ENCODE measurements at places on chromosomes 7 and 10. TPM values are rescaled to one million over a fixed set of nuclear protein-coding genes. Genes with fewer than 3 reads are reported as not detected.

GRCh38 chr10:69955211-69955805 is 97.3 kb upstream of the MACROH2A2 start:
- no peak for DNase-seq

The WNT8B gene
- not detected for total RNA-seq

GRCh38 chr7:36735172-36735571 is 10.9 kb upstream of the AOAH start:
- no peak for DNase-seq

- no peak for DNase-seq
Measured at GRCh38 chr10:75186310-75186709, 24.3 kb upstream of the VDAC2 start.

- no peak for DNase-seq
Measured at GRCh38 chr7:155761162-155761561, 51.1 kb downstream of the SHH start.

The CHAT gene
- not detected for total RNA-seq

- no peak for DNase-seq
Measured at GRCh38 chr10:14603534-14604102, 171.1 kb downstream of the FAM107B start.

GRCh38 chr10:88765816-88766215 is 6.0 kb downstream of the LIPN start:
- no peak for DNase-seq

The SPDYE16 gene
- total RNA-seq, result not detected

DNA sequence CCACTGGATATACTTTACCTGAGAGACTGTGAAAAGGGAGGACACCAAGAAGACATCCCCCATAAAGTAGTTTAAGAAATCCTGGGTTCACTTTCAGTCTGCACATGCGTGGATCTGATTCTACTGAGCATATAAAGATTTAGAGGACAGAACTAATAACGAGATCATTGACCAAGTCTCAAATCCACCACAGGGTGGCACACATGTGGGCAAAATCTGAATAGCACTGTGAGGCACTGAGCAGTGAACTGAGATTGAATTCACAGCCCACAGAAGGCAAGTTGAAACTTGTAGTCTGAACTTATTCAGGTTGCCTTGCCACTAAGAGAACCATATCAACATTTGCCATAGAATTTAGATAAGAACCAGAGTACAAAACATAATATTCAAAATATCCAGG is 818.6 kb downstream of the GRID1 start:
- no peak for DNase-seq

DNA sequence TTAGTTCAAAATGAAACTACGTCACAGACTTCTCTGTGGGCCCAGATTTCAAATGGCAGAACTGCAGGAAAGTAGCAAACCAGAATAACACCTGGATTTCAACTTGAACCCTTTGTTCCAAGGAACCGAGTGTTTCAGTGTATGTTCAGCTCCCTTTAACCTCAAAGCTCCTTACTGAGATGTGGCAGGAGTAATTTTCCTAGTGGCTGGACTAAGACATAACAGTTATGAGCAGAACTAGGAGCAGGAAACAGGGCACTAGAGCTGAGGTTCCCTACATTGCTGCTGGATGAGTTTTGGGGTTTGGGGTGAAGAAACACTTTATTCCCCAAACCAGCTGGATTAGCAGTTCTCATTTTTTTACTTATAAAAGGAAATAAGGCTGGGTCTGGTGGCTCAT is 50.1 kb downstream of the NSUN6 start:
- DNase-seq, result no peak

GRCh38 chr7:139571190-139571589 is 47.7 kb downstream of the CLEC2L start:
- no peak for DNase-seq

The NODAL gene
- total RNA-seq, result not detected

The LMOD2 gene
- total RNA-seq, result 0.07 TPM

The PON2 gene
- 72.6 TPM for total RNA-seq

DNA sequence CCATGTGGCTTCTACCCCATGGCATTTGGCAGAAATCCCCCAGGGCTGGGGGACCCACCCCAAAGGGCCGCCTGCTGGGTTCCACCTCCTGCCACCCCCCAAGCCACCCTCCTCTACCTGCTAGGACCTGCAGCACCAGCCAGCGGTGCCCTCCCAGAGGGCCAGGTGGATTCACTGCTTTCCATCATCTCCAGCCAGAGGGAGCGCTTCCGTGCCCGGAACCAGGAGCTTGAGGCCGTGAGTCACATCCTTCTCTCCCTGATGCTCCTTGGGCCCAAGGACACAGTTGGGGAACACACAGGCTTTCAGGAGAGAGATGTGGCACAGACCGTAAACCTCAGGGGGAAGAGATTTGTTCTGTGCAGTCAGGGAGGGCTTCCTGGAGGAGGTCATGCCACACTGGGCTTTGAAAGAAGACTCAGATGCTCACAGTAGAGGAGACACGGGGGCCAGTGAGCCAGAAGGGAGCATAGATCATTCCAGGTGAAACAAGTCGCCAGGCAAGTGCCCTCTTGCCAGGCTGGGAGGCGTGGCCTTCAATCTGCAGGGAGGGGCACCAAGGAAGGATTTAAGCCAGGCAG is 11.5 kb upstream of the SH2B2 start:
- DNase-seq, result no peak

DNA sequence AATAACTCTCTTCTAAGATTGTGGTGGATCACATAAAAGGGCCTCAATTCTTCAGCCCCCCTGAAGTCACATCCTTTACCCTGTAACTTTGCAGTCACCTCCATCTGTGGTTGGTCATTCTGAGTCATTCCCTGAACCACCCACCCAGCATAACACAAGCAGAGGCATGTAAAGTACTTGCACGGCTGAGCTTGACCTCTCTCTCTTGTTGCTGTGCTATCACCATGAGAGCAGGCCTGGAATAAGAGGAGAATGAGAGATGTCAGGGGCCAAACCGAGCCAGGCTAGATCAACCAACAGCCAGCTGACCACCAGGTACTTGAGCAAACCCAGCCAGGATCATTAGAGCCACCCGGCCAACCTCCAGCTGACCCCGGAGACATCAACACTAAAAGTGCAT is 13.5 kb upstream of the STK17A start:
- no peak for DNase-seq

The ARHGAP12 gene
- 22.0 TPM for total RNA-seq

GRCh38 chr7:234051-234707 is 41.8 kb downstream of the FAM20C start:
- DNase-seq, result no peak

DNA sequence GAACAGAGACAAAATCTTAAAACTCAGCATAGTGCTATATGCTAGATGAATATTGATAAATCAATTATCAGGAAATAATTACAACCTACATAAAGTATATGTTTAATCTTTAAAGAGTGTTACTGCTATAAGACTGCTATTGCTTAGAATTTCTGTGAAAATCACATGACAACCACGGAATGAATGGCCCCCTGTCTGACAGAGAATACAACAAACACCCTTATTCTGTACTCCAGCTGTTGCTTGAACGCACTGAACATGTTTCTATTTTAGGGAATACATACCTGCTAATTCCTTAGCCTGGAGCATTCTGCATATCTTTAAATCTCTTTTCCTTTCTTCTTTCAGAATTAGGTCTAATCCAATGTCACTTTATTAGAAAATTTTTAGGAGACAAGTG is 452.4 kb upstream of the PHF14 start:
- no peak for DNase-seq

GRCh38 chr10:95784279-95784913 is 28.4 kb downstream of the ENTPD1 start:
- DNase-seq, result no peak

DNA sequence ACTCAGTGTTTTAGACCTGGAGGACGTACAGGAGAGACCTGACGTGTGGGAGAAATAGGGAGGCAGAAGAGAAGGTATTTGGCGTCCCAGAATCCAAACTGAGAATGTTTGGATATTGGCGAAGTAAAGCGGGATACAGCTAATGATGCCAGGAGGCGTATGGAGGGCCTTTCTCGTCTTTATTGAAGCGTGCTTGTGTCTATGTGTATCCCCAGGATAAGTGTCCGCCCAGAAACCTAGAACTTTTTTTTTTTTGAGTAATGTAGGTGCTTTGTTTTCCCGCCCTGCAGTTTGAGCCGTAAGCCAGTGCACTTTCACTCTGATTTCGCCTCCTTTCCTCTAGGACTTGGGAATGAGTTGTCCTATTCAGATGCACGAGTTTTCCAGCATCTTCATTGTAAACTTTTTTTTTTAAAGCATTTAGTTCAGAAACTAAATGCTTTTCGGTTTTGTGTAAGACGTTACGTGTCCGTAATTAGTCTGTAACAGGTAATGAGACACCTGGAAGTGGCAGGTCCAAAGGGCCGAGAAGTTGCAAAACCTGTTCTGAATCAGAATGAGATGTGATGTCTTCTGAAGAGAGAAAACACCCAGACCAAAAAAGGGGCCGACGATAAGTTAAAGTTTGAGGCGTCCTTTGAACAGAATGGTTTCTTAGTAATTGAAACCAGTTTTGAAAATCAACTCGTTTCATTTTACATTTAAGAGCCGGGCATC is 746 bp downstream of the ARL5B start:
- DNase-seq, result no peak

DNA sequence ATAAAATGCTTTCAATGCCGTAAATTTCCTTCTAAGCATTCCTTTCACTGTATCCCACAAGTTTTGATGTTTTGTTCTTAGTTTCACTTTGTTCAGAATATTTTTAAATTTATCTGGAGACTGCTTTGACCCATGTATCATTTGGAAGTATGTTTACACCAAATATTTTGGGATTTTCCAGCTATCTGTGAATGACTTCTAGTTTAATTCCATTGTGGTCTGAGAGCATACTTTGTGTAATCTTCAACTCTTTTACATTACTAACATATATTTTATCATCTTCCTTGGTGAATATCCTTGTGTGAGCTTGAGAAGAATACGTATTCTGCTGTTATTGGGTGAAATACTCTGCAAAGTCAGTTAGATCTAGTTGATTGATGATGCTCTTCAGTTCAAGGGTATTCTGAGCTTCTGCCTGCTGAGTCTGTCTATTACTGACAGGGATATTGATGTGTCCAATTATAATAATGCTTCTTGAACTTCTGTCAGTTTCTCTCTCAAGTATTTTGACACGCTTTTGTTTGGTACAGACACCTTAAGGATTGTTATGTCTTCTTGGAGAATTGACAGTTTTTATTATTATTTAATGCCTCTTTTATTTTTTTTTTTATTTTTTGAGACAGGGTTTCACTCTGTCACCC is 31.6 kb downstream of the MKLN1 start:
- DNase-seq, result no peak

Data from pulmonary artery endothelial cell (primary cell).